ENCODE measurements at places on chromosomes 4 and X.

DNA sequence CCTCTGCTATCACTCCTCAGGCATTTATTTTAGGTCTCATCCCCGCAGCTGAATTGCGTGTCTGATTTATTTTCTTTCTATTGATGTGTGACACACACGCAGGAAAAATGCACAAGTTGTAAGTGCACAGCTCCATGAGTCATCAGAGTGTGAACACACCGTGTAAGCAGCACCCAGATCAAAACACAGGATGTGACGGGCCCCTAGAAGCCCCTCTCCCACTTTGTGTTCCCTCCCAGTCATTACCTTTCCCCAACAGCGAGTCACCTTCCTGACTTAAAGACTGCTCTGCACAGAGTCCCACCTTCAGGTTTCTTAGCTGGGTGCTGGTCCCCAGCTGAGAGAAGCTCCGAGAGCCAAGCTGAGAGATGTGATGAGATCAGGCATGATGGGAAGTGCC, 436.7 kb downstream of the MID1IP1 start:
- no peak for DNase-seq

DNA sequence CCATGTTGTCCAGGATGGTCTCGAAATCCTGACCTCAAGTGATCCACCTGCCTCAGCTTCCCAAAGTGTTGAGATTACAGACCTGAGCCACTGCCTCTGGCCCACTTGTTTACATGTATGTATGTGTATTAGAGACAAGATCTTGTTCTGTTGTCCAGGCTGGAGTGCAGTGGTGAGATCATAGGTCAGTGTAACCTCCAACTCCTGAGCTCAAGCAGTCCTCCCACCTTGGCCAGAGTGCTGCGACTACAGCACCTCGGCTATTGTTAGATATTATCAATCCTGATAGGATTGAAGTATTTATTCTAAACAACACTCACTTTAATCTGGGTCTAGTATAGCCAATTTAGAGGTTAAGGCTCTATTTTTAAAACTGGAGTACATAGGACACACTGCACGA, 36.0 kb downstream of the PAGE1 start:
- no peak for DNase-seq

GRCh38 chr4:98950925-98951324, 22.0 kb upstream of the EIF4E start:
- DNase-seq: no peak

DNA sequence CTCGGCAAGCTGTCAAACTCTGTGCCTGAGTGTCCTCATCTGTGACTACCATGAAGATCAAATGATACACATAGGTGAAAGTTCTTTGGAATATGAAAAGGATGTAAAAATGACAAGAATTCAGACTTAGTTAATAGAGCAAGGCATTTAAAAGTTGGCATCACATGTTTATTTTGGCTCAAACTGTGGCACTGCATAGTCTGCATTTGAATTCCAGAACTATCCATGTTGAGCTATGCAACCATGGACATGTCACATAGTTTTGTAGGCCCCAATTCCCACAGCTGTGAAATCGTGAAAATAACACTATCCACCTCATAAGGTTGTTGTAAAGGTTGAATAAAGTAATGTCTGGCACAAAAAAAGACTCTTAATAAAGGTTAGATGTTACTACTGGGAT, 33.9 kb downstream of the AFF2 start:
- no peak for DNase-seq

DNA sequence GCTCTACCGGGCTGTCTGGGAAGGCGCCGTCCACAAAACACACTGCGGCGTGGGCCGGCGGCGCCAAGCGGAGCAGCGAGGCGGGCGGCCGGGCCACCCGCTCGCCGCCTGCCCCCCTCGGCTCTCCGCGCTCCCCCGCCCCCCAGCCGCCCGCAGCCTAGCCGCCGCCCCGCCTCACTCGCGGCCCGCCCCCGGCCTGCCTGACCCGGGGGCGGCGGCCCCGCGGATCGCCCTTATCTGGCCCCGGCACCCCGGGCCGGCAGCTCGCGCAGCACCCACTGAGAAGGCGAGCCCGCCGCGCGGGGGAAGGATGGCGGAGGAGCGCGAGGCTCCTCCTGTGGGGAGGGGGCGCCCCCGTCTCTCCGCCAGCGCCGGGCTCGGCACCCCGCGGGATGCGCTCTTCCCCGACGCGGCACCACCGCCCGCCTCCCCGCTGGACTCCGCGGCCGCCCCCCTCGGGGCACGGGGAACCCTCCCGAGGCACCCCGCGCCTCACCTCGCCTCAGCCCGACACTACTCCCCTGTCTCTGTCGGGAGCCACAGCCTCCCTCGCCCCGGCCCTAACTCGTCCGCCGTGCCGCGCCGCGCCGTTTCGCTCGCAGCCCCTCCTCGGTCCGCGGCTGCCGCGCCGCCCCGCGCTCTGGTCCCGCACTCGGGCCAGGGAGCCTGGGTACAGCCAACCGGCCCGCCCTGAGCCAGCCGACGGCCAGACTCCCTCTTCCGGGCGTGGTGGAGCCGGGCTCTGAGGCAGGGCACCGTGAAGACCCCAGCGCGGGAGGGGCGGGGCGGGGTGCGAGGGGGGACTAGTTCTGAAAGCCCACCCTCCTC, 566 bp downstream of the ATP11C start:
- DNase-seq: peak; percentile 56

- DNase-seq: no peak
Measured at GRCh38 chr4:91171217-91171616, 1044.0 kb downstream of the CCSER1 start.

DNA sequence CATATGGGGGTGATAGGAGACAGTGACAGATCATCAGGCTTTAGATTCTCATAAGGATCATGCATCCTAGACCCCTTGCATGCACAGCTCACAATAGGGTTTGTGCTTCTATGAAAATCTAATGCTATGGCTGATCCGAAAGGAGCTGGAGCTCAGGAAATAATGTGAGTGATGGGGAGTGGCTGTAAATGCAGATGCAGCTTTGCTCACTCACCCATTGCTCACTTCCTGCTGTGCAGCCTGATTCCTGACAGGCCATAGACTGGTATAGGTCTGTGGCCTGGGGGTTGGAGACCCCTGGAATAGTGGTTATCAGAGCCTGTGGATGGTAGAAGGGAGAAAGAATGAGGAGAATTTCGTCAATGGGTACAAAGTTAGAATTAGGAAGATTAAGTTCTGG, 2751.1 kb downstream of the ARAP2 start:
- DNase-seq: no peak

GRCh38 chrX:50211510-50211909, 6.9 kb downstream of the CCNB3 start:
- DNase-seq: no peak

DNA sequence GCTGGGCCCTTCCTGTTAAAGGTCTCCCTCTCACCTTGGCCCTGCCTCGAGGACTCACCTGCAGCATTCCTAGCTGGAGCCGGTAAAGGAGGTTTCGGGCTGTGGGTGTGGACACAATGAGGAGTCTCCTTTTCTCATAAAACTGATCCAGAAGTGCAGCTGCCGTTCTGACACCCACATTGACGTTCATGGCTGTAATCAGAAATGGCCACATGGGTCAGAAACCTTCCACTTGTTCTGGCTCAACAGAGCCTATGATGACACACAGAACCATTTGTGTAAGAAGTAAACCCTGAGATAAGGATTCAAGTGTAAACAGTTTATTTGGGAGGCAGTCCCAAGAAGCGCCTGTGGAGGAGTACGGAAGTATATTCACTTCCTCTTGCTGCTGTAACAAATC, 63.8 kb downstream of the SRPX start:
- DNase-seq: no peak

- no peak for DNase-seq
Measured at GRCh38 chrX:69387567-69388487, 116.3 kb upstream of the NALF2 start.

DNA sequence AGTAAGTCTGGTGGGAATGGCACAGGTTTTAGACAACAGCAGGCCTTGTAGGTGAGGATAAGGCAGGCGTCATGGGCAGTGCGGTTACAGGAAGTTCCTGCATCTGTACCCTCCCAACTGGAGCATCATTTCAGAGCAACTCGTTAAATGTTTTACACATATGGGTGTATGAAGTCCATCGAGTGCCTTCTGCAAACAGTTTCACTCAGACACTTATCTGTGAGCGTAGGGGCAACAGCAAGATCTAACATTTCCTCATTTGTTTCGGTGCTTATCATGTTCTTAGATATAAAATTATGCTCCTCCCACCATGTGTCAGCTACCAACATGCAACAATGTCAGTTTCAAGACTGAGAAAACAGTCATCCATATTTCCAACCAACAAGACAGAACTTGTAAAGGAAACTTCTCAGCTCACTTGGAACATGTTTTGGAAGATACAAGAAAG, 69.9 kb downstream of the ELOVL6 start:
- no peak for DNase-seq

DNA sequence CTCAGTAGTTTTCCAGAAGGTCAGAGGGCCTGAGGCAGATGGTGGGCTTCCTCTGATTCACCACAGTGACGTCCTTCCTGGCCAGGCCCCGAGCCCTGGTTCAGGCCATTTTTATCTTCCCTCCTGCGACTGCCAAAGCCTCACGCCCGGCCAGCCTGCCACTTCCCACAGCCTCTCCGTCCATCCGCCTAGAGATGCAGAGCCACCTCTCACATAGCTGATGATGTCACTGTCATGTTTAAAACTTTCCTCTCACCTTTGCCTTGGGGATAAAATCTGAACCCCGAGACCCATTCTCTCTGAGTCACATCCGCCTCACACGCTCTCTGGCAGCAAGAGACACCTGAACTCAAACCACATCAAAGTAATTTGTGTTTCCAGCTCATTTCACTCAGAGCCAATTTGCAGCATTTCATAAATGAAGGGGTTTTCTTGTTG, 175.3 kb downstream of the QDPR start:
- no peak for DNase-seq

- DNase-seq: no peak
Measured at GRCh38 chr4:187274153-187274552, 550.5 kb upstream of the FAT1 start.

DNA sequence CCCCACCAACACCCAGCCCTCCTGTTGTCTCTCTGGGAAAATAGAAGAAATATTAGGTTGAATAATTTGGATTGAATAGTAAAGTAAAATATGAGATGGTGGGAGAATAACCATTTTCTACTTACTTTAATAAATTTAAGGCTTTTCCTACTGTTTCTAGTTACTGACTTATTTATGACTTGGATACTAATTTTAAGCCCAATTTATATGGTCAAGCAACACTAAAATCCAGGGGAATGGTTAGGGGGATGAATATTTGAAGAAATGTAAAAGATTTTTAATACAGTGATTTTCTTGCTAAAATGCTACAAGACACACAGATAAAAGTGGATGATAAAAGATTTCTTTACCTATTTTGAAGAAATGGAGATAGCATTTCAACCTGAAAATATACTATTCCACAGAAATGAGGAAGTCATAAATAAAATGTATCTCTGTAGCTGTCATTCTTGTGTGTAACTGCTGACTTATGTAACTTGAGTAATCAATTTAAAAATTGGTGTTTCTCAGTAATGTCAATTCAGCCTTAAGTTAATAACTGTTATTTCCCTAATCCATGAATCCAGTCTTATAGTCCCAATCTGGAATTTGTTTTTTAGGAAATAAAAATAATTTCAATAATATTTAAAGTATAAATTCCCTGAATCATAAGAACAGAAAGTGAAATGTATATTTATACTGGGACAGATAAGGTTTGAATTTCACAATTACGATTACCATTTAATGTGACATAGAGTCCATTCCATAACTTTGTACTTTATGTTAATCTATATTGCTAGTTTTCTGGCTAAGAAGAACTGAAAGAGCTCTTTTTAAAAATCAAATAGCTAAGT, 24.3 kb upstream of the IL2 start:
- no peak for DNase-seq

DNA sequence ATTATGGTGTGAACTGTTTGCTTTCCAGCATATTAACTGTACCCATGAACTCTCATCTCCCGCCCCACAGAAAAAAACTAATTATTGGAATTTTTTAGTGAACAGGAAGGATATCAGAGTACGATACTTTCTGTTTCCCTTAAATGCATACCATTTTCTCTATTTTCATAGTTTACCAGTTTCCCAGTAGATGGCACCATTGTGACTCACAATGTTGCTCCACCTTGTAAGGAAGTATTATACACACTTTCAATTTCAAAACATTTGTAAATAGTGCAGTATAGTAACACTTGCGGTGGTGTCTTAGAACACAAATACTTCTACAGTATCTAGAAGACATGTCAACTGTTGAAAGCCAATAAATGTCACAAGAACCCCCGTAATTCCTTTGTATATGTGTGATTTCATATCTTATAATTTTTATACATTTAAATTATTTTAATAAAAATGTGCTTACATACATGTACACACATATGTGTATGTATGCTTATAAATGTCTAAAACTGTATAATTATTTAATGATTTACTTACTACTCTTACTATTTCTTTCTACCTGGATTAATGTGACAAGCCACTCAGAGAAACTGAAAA, 167.3 kb downstream of the SLIT2 start:
- no peak for DNase-seq

- no peak for DNase-seq
Measured at GRCh38 chr4:35105486-35105885, 1138.8 kb downstream of the ARAP2 start.

DNA sequence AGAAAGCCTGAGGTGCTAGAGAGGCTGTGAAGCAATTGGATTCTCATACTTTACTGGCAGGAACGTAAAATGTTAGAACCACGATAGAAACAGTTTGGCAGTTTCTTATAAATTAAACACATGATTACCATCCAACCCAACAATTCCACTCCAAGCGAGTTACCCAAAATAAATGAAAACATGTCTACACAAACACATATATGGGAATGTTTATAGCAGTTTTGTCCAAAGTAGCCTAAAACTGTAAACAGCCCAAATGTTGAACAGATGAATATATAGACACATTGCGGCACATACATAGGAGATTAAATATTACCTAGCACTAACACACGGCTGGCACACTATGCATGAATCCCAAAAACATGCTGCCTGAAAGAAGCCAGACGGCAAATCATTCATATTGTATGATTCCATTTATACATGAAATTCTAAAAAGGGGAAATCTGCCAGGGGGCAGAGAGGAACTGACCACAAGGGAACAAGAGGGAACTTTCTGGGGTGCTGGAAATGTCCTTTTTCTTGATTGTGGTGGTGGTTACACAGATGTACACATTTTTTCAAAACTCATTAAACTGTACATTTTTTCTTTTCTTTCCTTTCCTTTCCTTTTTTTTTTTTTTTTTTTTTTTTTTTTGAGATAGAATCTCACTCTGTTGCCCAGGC, 50.4 kb upstream of the SLC25A4 start:
- DNase-seq: no peak

Measured in bone marrow (tissue), 2 donors.